ENCODE measurements at places on chromosomes 4 and X.

DNA sequence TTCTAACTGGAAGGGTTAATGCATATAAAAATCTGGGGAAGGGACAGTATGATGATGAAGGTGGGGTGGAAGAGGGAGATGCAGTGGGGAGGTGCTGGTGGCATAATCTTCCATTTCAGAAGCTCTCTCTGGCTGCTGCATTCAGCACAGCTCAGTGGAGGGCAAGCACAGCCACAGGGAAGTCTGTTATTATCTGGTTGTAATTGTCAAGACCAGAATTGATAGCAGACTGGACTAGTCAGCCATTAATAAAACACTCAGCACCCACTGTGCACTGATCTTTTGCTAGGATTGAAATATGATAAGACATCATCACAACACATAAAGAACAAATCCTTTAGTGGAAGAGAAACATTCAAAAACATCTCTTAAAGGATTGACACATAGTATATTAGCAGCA is 414.2 kb upstream of the LCORL start:
- no peak for DNase-seq

DNA sequence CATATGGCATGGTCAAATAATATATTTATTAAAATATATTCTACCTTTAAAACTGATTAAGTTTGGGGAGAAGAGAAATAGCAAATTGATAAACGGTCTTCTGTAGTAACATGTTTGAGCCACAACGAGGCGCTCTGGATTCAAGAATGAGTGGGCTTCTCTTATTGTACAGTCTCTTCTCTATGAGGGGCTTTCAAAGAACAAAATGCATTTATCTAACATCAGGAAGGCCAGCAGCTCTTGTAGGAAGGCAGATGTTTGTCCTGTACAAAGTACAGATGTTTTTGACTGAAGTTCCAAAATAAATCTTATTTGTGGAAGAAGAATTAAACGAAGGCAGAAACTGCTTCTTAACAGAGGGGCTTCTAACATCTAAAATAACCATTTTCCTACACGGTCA is 153.6 kb downstream of the RASL11B start:
- DNase-seq, result peak; percentile 12

DNA sequence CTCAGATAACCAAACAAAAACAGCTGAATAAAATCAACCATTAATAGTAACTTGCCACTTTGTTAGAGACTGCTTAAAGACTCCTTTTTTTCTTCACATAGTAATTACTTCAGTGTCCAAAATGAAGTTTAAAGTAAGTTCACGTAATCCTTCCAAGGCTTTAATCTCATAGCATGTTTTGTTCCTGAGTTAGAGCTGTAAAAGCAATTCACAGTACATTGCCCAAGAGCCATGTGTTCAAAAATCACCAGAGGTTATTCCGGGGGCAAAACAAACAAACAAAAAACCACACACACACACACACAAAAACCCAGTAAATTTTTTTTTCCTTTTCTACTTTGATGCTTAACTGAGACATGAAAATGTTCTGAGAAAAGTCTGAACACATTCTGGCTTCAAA is 6.1 kb downstream of the GPR82 start:
- no peak for DNase-seq

DNA sequence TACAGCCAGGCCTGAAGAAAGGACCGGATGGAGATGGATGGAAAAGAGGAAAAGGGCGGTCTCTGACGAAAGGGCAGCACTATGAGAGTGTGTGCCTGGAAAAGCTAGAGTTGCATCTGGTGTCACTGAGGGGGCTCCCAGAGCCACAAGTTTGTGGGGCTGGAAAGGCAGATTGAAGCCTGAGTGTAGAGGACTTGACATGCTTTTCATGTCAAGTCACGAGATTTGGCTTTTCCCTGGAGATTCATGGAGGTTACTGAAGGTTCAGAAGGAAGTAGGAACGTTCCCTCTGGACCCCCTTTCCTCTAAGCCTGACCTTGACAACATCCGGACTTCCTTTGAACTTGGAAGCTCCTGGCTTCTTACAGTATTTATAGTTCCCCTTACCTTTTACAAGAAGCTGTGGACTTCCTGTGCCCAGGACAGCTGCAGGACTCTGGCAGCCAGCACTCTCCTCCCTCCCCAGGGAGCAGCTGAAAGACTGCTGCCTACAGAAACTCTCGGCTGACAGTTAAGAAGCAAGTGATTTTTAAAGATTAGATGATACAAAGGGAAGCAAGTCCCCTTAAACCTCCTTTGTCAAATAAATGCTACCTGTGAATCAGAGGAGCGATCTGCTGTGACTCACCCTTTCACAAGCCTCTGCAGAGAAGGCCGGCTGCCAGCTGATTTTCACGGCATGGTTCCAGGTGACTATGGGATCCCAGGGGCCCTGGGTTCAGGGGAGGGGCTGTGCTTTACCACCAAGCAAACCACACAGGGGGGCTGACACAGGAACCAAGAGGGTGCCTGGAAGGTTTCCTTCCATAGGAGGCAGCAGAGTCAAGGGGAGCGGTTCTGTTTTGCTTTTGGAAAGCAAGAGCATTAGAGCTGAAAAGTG is 72.9 kb upstream of the STIM2 start:
- no peak for DNase-seq

DNA sequence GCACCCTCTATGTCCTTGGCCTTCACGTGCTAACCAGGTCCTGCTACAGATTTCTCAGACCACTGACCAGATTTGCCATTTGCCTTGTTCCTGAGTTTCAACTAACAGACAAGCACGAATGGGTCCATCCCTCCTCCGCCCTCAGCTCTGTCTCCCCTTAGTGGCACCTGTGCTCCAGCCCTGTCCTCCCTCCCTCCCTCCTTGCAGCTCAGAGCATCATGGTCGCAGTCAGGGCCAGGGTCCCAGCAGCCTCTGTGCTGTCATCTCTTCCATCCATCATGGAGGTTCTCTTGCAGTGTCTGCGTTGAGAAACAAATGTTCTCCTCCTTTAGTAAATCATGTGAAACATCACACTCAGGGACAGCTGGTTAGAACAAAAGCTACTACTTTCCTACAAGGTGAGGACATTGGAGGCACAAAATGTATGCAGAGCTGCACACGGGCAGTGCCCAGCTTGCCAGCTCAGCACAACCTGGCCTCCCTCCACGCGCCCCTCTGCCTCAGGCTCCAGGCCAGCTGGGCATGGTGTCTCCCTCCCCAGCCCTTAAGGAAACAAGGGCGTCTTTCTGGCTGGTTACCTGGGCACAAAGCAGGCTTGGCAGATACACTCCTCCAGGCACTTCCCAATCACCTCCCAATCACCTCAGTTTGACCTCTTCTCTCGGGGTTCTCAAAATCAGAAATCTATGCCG is 79.5 kb upstream of the ATP6AP2 start:
- DNase-seq, result no peak

DNA sequence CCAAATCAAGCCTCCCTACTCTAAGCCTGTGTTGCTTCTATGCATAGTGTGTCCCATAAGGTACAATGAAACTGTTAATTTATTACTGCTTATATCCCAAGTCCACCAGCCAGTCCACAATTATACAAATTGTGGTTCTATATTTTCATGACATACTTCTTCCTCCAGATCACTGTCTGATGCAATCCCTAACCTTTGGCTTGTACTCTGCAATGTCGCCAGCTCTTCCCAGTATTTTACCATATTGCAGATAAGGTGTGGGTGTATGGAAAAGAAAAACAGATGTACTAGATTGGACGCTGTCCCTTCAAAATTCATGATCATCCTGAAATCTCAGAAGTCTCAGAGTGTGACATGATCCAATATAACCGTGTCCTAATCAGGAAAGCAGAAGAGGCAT is 286.2 kb downstream of the GASK1B start:
- no peak for DNase-seq

Data from posterior cingulate gyrus (tissue), 11 donors.